ENCODE measurements at places on chromosomes 16 and 17. TPM values are rescaled to one million over a fixed set of nuclear protein-coding genes. Genes with fewer than 3 reads are reported as not detected.

KRTAP4-5 gene
- total RNA-seq = not detected

VPS4A gene
- 46.7 TPM for total RNA-seq

APOBR gene
- total RNA-seq = 9.1 TPM

DNA sequence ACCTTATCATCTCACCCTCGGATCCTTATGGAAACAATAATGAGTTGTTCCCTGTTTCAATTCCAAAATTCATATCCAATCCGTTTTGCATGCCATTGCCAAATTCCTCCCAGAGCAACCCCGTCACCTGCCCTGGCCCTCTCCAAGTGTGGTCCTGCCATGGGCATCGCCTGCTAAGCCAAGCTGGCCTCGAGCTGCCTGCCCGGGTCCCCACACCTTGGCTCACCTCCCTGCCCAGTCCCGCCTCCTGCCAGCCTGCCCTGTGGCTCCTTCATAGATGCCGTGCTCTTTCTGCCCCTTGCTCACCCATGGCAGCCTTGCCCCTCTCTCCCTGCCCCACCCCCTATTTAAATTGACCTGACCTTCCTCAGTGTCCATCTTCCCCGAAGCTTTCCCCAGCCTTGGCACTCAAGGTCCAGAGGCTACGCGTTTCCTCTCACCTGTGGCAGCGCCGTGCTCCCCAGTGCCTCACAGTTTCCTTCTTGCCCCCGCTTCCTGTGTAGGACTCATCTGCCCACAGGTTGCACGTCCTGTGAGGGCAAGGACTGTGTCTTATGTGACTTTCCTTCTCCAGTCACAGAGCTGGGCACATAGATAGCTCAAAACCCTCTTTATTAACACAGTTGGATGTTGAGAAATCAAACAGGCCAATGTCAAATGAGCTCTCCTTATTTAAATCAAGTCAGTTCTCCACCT is 12.7 kb downstream of the MAPT start:
- H3K27me3 ChIP-seq = peaks cover 11% of the 10 kb centered on the region
- no peak for DNase-seq
- peaks cover 12% of the 10 kb centered on the region for H3K4me1 ChIP-seq
- H3K4me3 ChIP-seq = no peak overlapping the region
- H3K36me3 ChIP-seq = no peaks in the 10 kb centered on the region

Data from CD4-positive, alpha-beta memory T cell (primary cell).